ENCODE measurements at places on chromosomes 16 and 17. TPM values are rescaled to one million over a fixed set of nuclear protein-coding genes. Genes with fewer than 3 reads are reported as not detected.

DNA sequence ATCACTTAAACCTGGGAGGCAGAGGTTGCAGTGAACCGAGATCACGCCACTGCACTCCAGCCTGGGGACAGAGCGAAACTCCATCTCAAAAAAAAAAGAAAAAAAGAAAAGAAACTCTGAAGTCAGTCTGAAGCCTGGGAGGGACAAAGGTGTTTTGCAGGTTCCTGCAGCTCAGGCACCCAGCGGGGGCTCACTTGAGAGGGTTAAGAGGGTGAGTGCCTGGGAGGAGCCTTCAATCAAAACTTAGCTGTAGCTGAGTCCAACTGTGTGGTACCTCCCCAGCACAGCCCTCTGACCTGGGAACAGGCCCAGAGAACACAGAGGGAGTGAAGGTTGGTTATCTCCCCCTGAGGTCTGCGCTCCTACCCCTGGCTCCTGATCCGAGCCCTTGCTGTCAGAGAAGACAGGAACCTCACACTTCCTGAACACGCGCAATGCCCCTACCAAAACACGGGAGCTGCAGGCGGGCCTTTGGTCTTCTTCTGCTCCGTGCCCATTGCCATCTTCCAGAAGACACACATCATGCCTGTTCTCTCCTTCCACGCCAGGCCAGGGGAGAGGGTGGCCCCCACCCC is 20.4 kb upstream of the ZC3H18 start:
- no peak overlapping the region for H3K27ac ChIP-seq
- peaks cover 3% of the 10 kb centered on the region for H3K4me1 ChIP-seq
- no peak overlapping the region for H3K4me3 ChIP-seq
- H3K27me3 ChIP-seq: peaks cover 16% of the 10 kb centered on the region
- DNase-seq: no peak

The PRAC1 gene
- not detected for total RNA-seq

GRCh38 chr17:38579934-38580333 is 25.8 kb downstream of the SRCIN1 start:
- H3K4me1 ChIP-seq: peaks cover 21% of the 10 kb centered on the region
- H3K4me3 ChIP-seq: no peak overlapping the region
- H3K27ac ChIP-seq: no peak overlapping the region
- no peak for DNase-seq

The WSCD1 gene
- total RNA-seq: 12.4 TPM

DNA sequence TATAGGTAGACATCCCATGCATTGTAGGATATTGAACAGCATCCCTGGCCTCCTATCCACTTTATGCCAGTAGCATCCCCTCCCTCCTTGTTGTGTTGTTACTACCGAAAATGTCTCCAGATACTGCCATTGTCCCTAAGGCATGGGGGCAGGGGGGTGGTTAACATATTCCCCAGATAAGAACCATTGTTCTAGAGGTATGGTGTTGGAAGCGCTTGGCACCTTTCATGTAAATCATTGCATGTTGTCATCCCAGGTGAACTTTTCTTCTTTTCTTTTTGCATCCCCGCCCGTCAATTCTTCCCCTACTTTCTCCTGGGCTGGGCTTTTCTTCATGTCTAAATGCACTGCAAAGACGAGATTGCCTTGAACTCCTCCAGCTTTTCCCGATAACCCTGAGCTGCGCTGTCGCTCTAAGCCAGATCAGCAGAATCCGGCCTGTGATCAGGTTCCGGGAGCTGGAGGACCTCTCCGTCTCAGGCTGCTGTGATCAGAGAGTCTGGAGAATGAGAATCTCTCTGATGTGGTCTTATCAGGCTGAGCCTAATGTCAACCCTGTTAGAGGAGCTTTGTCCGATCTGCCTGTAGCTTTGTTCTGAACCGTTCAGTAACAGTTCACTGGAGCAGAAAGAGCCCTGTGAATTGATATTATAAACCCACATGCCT is 76.2 kb downstream of the RBFOX1 start:
- no peak for DNase-seq
- H3K36me3 ChIP-seq: no peaks in the 10 kb centered on the region
- H3K27ac ChIP-seq: no peak overlapping the region
- no peaks in the 10 kb centered on the region for H3K27me3 ChIP-seq

The KLHL10 gene
- total RNA-seq: not detected

DNA sequence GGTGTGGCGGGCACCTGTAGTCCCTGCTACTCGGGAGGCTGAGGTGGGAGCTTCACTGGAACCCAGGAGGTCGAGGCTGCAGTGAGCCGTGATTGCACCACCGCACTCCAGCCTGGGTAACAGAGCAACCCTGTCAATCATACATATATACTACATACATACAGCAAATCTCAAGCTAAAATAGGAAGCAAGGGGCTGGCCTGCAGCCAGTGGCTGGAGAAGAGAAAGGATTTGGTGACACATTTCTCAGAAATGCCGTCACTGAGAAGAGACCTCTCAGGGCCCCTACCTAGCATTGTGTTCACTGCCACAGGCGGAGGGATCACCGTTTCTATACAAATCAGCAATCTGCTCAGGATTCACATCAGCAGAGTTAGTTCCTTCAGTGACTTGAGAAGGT is 16.9 kb downstream of the NARF start:
- peaks cover 25% of the 10 kb centered on the region for H3K36me3 ChIP-seq
- H3K27ac ChIP-seq: no peak overlapping the region
- no peak for DNase-seq
- H3K4me3 ChIP-seq: no peak overlapping the region
- no peaks in the 10 kb centered on the region for H3K27me3 ChIP-seq

GRCh38 chr16:22336581-22336980 is 37.8 kb downstream of the CDR2 start:
- no peak overlapping the region for H3K4me3 ChIP-seq
- H3K4me1 ChIP-seq: no peaks in the 10 kb centered on the region
- H3K36me3 ChIP-seq: peaks cover 47% of the 10 kb centered on the region
- DNase-seq: no peak
- H3K27ac ChIP-seq: no peak overlapping the region
- no peaks in the 10 kb centered on the region for H3K27me3 ChIP-seq

- peaks cover 12% of the 10 kb centered on the region for H3K27me3 ChIP-seq
- no peak overlapping the region for H3K4me3 ChIP-seq
- DNase-seq: no peak
These were observed 4.0 kb downstream of the CBFA2T3 start for GRCh38 chr16:88973007-88973410.

GRCh38 chr17:74373838-74374606 is 6.7 kb downstream of the GPR142 start:
- DNase-seq: no peak
- H3K27me3 ChIP-seq: no peaks in the 10 kb centered on the region
- H3K4me3 ChIP-seq: no peak overlapping the region
- no peaks in the 10 kb centered on the region for H3K36me3 ChIP-seq

The RAB37 gene
- 1.4 TPM for total RNA-seq

GRCh38 chr17:66287911-66288310 is 14.5 kb upstream of the PRKCA start:
- DNase-seq: no peak
- H3K36me3 ChIP-seq: no peaks in the 10 kb centered on the region
- no peaks in the 10 kb centered on the region for H3K27me3 ChIP-seq
- no peak overlapping the region for H3K4me3 ChIP-seq
- H3K27ac ChIP-seq: no peak overlapping the region

DNA sequence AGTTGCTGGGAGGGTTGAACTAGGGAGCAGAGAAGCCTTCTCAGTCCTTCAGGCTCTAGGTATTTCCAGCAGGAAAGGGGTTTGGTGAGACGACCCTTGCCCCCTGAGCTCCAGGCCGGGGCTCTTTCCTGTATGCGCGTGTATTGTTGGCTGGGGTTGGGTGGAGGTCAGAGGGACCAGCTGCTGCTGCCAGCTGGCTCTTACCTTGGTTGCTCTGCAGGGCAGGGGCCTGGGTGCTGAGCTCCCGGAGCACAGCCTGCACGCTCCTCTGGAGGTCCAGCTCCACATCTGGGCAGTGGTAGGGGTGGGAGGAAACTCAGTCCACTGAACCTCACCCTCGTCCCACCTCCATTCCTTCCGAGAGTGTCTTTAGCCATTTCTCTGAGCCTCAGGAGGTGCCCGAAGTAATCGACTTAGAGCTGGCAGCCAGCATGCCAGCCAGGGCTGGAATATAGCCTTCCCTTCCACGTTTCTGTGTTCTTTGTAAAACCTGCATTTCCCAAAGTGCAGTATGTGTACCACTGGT is 28.0 kb downstream of the PIK3R6 start:
- DNase-seq: no peak

GRCh38 chr17:58969156-58969555 is 137.5 kb downstream of the TRIM37 start:
- H3K27ac ChIP-seq: no peak overlapping the region
- H3K4me1 ChIP-seq: no peaks in the 10 kb centered on the region
- no peaks in the 10 kb centered on the region for H3K27me3 ChIP-seq
- no peak for DNase-seq
- no peaks in the 10 kb centered on the region for H3K36me3 ChIP-seq

DNA sequence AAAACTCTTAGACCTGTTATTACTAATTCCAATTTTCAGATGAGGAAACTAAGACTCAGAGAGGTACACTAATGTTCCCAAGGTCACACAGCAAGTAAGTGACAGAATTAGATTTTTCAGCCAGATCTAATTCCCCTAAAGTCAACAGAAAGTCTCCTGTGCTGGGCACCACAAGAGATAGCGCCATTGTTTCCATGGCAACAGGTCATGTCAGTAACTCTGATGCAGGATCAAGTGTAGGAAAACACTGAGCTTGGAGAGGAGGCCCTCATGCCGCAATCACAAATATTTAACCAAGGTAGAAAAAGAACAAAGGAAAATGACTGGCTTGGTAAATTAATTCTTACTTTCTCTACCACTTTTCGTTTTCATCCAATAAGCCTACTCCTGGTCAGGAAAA is 166.0 kb upstream of the CDH13 start:
- no peaks in the 10 kb centered on the region for H3K27me3 ChIP-seq
- H3K4me1 ChIP-seq: no peaks in the 10 kb centered on the region
- DNase-seq: no peak
- H3K4me3 ChIP-seq: no peak overlapping the region

- no peak overlapping the region for H3K4me3 ChIP-seq
- no peaks in the 10 kb centered on the region for H3K36me3 ChIP-seq
- H3K27ac ChIP-seq: no peak overlapping the region
- H3K27me3 ChIP-seq: no peaks in the 10 kb centered on the region
These were observed 3.0 kb downstream of the OTOA start for GRCh38 chr16:21666772-21667171.

DNA sequence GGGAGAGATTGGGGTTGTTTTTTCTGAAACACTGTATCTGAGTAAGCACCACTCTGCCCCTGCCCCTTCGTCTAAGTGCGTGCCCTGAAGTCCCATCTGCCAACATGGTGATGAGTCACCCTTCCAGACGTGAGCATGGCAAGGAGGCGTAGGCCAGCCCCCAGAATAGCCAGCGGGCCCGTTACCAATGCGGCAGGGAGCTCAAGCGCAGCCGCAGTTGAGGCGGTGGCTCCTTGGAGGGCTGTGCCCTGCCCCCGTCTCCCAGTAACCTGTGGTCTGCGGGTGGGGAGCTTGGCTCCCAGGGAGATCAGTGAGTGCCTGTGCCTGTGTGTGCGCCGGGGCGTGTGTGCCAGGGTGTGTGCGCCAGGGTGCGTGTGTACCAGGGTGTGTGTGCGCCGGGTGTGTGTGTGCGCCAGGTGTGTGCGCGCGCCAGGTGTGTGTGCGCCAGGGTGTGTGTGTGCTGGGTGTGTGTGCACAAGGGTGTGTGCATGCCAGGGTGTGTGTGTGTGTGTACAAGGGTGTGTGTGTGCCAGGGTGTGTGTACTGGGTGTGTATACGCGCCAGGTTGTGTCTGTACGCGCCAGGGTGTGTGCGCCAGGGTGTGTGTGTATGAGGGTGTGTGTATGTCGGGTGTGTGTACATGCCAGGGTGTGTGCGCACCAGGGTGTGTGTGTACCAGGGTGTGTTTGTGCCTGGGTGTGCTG is 98.6 kb upstream of the CHMP6 start:
- H3K27ac ChIP-seq: peak overlapping the region; percentile 16
- peaks cover 12% of the 10 kb centered on the region for H3K4me1 ChIP-seq
- H3K4me3 ChIP-seq: no peak overlapping the region
- no peak for DNase-seq
- no peaks in the 10 kb centered on the region for H3K27me3 ChIP-seq

Measured in heart left ventricle (tissue), 16 donors.